ENCODE measurements at places on chromosomes 4 and X.

DNA sequence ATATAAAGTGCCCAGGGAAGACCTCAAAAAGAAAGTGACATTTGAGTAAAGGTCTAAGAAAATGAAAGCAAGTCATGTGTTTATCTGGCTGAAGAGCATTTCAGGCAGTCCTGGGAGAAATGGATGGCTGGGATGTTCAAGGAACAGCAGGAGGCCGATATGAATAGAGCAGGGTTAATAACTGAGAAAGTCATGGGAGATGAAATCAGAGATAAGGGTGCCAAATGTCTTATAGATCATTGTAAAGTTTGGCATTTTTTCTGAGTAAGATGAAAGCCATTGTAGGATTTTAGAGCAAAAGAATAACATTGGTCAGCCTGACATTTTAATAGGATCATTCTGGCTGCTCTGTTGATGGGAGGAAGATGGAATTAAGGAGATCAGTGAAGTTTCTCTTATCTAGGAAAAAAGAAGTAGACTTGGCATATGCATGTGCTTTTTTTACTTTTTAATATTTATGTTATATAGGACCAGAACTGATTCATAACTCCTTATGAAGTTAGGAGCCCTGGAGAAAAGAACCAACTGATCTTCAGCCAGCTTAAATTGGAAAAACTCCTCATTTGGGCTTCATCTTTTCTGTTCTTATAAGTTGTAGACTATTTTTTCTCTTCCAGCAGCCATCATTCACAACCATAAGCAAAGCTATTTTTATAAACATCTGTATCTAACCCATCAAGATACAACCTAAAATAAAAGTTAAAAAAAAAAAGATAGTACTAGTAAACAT lies 18.6 kb downstream of the AIMP1 start:
- no peak for DNase-seq

- DNase-seq, result no peak
Measured at GRCh38 chr4:47383829-47384427, 79.6 kb downstream of the COMMD8 start.

DNA sequence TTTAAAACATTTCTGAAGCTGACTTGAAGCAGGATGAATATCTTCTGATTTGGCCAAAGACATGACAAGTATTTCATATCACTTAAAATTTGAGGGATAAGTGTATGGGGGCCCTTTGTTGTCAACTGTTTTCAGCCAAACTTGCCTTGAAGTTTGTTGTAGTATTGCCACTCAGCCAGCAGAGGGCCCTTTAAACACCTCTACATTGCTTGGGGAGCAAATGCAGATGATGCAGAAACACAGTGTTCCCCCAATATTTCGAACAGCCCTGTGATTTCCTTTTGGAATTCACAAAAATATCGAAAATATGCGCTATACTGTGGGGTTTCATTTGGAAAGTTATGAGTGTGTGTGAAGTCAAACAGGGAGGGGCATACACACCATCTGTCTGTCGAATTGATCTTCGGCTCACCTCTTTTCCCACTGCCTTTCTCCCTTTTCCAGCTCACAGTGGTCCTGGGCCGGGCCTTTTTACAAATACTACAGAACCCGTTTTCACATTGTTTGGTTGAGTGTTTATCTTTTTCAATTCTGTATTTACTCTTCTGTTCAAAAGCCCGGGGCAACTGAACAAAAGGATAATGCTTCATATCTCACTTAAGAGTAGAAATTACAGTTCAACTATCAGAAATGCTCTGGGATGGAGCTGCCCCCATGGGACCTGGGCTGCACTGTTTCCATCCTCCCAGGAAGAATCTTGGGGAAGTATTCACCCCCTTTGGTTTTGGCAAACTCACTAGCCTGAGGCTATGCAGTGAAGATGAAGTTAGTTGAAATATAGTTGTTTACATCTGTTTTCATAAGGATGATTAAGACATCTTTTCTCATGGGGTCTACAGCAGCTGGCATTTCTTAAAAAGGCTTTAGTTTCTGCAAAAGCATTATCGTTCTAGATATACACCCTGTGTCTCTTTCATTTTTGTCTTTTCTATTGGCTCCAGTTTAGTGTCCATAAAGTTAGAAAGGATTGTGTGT lies 137.6 kb downstream of the EGF start:
- peak; percentile 16 for DNase-seq

DNA sequence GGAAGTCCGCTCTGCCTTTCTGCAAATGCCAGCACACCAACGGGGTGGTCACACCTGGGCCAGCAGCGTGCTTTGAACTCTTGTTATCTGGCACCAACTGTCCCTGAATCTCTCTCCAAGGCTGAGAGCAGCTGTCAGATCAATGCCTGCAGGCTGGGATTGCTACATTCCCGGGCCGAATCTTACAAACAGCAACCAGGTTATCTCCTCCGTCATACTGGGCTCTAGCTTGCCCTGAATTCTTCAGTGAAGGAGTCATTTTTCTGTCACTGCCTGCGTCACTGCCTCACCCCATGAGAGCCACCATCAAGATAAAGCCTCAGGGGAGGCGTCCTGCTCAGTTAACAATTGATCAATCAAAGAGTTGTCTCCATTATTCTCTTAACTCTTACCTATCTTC lies 329.4 kb upstream of the PPARGC1A start:
- DNase-seq, result no peak

- DNase-seq, result no peak
Measured at GRCh38 chr4:188145601-188146000, 6.4 kb downstream of the TRIML1 start.

DNA sequence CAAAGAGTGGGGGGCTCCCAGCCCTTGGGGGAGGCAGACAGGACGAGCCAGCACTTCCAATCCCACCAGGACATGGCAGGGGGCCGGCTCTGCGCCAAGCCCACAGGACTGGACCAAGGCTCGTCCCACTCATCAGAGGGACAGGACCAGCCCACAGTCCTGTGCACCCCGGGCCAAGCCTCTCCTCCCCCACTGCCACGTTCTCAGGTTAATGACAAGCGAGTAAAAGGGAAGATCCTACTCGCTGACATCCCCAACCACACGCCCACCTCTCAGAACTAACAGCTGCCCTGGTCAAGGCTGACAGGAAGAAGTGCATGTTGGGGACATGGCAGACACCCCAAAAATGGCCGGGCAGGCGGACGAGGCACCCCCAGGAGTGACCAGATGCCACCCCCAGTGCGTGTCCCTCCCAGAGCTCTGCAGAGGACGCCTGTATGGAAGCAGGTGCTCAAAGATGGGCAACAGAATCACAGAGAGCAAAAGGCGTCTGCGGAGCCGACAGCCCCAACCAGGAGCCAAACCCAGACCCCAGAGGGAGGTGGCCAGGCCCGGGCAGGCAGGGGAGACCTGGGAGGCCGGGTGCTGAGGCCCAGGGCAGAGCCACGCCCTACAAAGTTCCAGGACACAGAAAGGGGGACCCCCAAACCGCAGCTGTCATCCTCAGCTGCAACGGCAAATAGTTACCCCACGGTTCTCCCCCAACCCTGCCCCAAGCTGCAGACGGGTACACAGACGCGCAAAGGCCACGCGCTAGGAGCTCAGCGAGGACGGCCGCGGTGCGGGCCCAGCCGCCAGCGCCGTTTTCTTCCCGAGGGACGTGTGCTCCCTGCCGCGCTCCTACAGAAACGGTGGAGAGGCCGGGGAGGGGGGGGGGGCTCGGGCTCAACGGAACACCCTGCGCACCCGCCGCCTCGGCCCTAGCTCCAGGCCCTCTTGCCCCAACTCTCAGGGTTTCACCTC lies 1.7 kb downstream of the CTBP1 start:
- no peak for DNase-seq

GRCh38 chr4:86160426-86160825 lies 199.4 kb downstream of the MAPK10 start:
- DNase-seq, result no peak

- no peak for DNase-seq
Measured at GRCh38 chrX:18898492-18898891, 85.4 kb downstream of the PHKA2 start.

DNA sequence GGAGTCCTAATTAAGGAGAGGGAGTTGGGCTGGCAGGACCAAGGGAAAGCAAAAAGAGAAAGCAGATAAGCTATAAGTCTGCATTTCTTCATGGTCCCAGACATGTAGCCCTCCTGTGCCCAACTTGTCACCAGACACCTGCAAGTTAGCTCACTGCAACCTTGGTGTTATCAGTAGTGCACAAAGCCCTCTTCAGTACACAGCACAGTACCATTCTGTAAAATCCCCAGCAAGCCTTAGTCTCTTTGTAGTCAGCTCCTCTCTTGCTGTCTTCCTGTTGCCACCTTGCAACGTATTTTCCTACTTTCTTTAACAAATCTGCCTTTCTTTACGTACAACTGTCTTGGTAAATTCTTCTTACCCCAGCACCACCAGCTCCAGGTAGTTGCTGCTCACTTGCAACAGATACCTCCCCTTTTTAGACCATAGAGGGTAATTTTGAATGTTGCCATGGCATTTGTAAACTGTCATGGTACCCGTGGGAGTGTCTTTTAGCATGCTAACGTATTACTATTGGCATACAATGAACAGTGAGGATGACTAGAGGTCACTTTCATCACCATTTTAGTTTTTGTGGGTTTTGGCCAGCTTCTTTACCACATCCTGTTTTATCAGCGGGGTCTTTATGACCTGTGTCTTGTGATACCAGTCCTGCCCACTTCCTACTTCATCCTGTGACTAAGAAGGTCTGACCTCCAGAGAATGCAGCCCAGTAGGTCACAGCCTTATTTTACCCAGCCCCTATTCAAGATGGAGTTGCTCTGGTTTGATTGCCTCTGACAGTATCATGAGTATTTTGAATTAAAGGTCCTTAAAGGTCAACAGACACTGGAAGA lies 28.3 kb upstream of the AP1S2 start:
- no peak for DNase-seq

- no peak for DNase-seq
Measured at GRCh38 chr4:81839347-81840042, 367.8 kb upstream of the RASGEF1B start.

DNA sequence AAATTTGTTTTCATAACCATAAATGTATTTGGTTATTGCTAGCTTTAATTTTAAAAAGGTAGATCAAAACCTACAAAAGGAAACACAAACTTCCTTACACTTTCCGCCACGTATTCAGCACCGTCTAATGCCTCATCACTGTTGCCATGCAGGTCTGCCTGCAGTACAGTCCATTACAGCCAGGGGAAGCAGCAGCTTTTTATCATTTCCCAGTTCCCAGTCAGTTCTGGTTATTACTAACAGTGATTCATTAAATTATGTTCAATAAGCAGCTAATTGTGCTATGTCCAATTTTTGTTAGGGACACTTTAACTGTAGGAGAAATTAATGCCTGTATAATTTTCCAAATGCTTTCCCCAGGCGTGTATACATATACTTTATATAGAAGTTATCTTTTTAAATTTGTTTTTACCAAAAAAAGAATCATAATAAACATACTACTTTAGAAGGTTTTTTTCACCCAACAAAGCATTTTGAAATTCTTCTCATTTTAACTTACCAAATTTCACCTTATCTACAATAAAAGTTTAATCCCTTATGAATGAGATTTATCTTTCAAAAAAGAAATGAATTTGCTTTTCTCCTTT lies 93.3 kb downstream of the ANXA3 start:
- DNase-seq, result peak; percentile 10

DNA sequence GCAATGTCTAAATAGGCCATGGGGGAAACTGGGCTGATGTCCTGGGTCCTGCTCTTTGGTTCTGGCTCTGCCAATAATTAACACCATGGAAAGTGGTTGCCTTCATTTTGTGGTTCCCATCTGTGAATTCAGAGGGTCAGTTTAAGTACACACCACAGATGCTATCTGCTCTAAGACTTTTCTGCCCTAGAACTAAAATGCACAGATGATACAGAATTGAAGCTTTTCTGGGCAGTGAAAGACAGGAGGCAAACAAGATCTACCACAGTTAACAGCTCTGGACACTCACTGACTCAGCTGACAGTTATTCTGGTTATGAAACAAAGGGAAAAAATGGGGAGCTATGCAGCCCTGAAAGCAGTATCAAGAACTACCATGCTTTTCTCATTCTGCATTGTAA lies 37.3 kb downstream of the APBB2 start:
- DNase-seq, result no peak

DNA sequence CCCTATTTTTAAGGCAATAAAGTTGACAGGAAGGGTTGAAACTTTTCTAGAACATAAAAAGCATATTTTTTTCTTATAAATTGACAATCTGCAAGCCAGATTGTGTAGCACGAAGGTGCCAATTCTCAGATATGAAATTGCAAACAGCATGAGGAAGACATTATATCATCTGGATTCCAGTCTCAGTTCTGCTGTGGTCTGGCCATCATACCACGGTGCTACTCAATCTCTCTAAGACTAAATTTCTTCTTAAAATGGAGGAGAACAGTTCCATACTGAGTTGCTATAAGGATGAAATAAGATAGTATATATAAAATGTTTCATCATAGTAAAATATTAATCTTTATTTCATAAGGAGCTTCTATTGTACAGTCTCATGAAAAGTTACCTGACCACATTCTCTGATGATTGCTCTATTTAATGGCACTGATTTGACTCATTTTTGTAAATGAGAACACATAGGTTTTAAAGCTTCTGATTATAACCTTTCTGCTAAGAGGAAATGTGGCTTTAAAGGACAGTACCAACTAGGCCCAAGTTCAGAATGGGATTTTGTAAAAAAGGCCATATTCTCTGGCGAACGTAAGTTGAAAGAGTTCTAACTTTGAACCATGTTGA lies 127.9 kb downstream of the SHROOM3 start:
- no peak for DNase-seq

DNA sequence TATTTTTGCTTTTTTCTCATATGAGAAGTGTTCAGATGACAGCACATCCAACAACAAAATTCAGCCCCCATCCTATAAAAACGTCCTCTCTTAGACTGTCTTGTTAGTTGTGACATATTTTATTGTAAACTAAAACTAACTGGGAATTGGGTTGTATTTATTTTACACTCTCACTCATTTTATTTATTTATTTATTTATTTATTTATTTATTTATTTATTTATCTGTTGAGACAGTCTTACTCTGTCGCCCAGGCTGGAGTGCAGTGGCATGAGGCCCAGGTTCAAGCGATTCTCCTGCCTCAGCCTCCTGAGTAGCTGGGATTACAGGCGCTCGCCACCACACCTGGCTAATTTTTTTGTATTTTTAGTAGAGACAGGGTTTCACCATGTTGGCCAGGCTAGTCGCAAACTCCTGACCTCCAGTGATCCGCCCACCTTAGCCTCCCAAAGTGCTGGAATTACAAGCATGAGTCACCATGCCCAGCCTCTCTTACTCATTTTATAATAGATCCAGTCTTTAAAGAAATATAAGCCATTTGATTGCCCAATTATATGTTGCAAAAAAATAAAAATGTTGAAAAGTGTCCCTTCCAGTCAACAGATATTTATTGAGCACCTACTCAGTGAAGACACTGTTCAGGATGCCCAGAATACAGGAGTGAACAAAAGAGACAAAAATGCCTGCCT lies 44.6 kb downstream of the PALLD start:
- no peak for DNase-seq

- no peak for DNase-seq
Measured at GRCh38 chr4:19033816-19034733, 1012.5 kb upstream of the LCORL start.

- DNase-seq, result no peak
Measured at GRCh38 chr4:139278485-139278884, 1.5 kb downstream of the MGARP start.

- no peak for DNase-seq
Measured at GRCh38 chr4:68076194-68076593, 53.5 kb downstream of the TMPRSS11F start.
